Activated CD4-positive, alpha-beta T cell treated with anti-CD3 and anti-CD28 coated beads for 48 hours (primary cell): ENCODE measurements at places on chromosomes 12 and 14.

GRCh38 chr12:54060174-54060974 is 6.7 kb downstream of the HOXC4 start:
- DNase-seq: no peak

- DNase-seq: no peak
Measured at GRCh38 chr12:102920271-102920670, 3.2 kb upstream of the PAH start.

GRCh38 chr14:53360829-53361228 is 207.7 kb upstream of the DDHD1 start:
- no peak for DNase-seq

- DNase-seq: no peak
Measured at GRCh38 chr12:98758331-98758730, 113.2 kb downstream of the APAF1 start.

DNA sequence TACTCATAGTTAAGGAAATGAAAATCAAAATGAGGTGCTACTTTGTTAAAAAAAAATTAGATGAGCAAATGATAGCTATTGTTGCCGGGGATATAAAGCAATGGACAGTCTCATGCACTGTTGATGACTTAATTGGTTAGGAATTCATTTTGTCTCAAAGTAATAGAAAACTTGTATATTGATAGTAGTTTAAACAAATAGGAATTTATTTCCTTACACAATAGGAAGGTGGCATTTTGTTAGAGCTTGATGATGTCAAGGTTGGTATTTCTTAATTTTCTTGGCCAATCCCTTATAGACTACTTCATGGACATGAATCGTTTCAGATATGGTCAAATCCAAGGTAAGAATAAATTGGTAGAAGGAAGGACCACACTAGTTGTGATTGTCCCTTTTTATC is 7.8 kb downstream of the PRPF39 start:
- DNase-seq: no peak

GRCh38 chr12:103268831-103269514 is 226.8 kb downstream of the C12orf42 start:
- peak; percentile 2 for DNase-seq

DNA sequence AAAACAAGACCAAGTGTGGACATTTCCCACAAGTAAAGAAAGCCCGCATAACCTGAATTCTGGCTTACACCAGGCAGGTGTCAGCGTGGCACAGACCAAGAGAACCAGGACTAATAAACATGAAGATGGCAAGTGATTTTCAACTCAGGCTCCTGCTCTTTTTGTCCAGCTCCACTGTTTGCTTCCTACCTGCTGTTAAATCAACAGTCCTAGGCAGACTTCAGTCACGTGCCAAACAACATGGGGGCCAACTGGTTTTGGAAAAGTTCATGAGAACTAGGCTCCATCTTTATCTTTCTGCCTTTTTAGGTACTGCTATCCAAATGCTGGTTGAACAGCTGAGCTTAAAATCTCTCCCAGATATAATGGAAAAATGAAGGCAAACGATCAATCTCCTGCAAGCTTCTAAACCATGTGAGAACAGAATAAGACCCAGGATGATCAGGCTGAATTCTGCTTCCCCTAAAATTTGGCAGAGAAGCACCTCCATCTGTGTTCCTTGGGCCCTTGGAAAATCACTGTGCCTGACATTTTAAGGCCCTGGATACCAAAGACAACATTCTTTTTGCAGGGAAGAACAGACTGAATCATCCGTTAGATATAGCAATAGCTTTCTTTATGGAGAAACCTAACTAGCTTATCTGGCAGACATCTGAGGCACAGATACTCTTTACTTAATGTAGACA is 215.6 kb upstream of the USP15 start:
- no peak for DNase-seq

DNA sequence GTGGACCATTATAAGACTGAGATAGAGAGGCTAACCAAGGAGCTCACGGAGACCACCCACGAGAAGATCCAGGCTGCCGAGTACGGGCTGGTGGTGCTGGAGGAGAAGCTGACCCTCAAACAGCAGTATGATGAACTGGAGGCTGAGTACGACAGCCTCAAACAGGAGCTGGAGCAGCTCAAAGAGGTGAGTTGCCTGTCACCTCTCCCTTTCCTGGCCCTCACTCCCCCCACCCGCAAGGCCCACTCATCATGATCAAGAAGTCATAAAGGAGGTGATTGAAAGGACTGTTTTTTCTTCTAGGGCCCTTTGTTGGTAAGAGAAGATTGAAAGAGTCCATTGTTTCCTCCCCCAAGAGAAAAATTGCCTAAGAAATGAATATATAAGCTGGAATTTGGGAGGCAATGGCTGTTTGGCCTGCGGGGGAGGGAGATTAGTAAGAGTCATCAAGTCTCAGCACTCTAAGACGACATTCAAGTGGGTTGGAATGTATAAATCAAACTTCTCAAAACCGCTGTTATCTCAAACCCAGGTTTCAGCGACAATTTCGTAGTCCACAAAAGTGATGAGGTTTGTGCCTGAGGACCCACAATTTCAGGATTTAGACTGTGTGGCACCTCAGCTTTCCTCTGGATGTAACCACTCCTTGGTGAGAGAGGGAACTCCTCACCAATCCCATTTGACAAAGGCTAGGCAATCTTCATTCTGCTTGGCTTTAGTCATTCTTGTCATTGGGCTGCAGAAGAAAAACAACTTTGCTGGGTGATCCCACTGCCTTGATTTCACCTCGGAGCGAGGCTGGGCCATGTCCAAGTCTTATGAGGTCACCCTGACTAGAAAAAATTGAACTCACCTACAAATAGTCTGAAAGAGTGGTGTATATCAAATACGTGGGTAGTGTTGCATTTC is 966 bp downstream of the BICD1 start:
- DNase-seq: peak; percentile 57

DNA sequence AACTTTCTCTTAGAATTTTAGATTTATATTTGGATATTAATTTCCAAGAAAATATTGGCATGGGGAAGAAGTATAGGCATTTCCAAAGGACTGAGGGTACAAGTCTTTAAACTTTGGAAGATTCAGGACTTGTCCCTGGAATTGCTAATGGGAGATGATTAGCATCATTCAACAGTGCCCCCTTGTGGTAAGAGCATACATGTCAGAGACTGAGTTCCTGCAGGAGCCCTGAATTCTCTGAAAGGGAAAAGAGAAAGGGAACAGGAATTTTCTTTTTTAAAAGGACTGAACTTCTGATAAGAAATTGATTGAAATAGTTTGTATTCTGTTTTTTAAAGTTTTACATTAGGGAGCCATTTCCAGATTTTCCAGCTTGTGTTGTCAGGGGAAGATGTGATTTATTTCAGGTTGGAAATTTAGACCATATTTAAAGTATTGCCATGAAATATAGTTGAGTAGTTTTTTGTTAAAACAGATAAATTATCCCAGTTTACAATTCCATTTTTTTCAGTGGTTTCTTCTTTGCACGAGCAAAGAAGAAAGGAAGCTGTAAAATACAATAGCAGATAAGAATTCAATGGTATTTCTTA is 44.0 kb upstream of the REP15 start:
- peak; percentile 27 for DNase-seq

DNA sequence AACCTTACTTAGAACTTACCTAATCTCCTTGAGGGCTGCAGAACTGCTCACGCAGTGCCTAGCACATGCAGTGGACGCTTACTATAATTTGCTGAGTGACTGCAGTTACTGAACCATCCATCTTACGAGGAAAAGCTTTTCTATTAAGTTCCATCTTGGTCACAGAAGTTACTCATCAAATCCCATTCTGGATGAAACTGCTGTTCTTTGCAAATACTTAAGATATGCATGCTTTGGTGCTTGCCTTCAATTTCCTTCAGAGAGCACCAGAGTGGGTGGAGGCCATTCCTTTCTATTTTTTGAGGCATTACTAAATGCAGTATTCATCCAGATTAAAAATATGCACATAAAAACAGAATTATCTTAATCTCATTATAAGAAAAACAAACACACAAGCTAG is 17.7 kb upstream of the PELI2 start:
- DNase-seq: no peak

DNA sequence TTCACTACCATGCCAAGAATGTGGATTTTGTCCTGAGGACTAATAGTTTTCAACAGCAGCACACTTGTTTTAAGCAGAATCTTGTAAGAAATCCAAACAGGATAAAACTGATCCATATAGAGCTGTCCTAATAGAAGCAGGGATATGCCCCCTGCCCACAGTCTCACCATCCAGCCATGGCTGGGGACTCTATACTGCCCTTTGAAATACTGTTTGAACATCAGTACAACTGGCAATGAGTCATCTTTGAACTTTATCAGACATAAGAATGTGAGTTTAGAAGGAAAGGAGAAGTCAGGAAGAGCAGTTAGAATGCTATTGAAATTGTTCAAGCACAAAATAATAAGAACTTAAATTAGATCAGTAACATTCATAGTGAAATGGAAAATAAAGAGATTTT is 3.8 kb upstream of the C12orf42 start:
- no peak for DNase-seq

GRCh38 chr12:91663310-91663709 is 480.7 kb upstream of the DCN start:
- DNase-seq: no peak

- DNase-seq: no peak
Measured at GRCh38 chr14:79044894-79045624, 874.9 kb downstream of the NRXN3 start.

DNA sequence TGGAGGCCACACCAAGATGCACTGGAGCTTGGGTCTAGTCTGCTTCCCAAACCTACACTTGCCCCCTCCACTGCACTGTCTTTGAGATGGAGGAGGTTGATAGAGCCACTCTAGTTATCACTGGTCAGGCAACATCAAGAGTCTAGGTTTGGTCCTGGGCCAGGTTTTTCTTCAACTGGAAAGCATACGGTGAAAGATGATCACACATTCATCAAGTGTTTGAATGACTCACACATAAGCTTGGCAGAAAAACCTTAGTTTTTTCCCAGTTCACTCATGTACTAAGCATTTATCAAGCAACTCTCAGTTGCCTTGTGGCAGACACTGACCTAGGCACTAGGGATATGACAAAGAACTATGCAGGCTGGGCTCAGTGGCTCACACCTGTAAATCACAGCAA is 84.5 kb downstream of the PLEKHG3 start:
- DNase-seq: no peak

- DNase-seq: no peak
Measured at GRCh38 chr14:50717811-50718210, 49.7 kb upstream of the SAV1 start.

DNA sequence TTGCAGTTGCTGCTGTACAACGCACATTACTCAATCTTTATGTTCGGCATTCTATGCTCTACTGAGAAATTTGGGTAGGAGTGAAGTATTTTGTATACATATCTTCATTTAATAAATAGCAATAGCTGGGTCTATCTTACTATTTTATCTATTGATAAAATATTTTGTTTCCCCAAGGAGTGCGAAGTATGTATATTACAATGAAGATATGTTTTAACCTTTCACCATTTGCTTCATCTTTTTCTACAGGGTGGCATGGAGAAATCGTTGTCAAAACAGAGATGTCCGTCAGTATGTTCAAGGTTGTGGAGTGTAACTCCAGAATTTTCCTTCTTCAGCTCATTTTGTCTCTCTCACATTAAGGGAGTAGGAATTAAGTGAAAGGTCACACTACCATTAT is 4.7 kb downstream of the LYZ start:
- DNase-seq: no peak

- no peak for DNase-seq
Measured at GRCh38 chr14:37246427-37246829, 48.7 kb downstream of the MIPOL1 start.

GRCh38 chr14:61491876-61492434 is 170.6 kb downstream of the PRKCH start:
- no peak for DNase-seq

GRCh38 chr14:67944605-67945004 is 125.0 kb downstream of the RAD51B start:
- DNase-seq: no peak

DNA sequence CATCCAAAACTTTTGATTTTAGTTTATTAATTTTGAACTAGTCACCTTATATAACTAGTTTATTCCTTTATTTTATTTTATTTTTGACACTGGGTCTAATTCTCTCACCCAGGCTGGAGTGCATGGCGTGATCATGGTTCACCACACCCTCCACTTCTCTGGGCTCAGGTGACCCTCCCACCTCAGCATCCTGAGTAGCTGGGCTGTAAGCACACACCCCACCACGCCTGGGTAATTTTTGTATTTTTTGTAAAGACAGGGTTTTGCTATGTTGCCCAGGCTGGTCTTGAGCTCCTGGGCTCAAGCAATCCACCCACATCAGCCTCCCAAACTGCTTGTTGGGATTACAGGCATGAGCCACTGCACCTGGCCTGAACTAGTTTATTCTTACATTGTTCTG is 17.3 kb downstream of the PCNX1 start:
- DNase-seq: no peak

GRCh38 chr12:2129076-2129475 is 76.3 kb downstream of the CACNA1C start:
- DNase-seq: no peak

- DNase-seq: no peak
Measured at GRCh38 chr12:130955238-130955816, 1.6 kb downstream of the ADGRD1 start.

DNA sequence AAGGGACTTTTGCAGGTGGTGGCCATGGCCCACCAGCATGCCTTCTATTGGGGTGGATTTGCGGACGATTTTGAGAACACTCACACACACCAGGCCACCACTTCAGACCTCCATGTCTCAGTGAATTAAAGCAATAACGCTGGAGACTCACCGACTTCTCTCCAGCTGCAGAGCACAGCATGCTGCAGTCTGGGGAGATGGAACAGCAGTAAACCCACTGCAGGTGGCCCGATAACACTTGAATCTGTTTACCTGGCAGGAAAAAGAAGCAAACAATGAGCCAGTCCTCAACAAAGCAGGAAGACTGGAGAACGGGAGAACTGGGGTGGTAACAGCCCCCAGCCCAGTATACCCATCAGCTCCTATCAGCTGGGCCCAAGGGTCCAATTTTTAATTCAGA is 21.6 kb downstream of the RFC5 start:
- DNase-seq: no peak
